ENCODE measurements at places on chromosomes 2 and 18.

DNA sequence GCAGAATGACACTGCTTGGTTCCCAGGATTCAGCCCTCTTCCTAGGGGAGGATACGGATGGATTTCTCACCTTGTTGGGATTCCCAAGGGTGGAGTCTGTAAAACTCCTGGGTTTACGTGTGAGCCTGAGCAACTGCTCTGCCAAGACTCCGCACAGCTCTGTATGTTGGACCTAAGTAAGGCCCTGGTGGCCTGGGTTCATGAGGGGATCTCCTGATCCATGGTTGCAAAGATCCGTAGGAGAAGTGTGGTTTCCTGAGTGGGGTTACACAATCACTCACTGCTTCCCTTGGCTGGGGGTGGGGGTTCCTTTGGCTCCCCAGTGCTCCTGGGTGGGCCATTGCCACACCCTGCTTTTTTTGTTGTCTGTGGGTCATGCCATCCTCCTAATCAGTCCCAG lies 37.7 kb downstream of the ANKRD12 start:
- DNase-seq: no peak

DNA sequence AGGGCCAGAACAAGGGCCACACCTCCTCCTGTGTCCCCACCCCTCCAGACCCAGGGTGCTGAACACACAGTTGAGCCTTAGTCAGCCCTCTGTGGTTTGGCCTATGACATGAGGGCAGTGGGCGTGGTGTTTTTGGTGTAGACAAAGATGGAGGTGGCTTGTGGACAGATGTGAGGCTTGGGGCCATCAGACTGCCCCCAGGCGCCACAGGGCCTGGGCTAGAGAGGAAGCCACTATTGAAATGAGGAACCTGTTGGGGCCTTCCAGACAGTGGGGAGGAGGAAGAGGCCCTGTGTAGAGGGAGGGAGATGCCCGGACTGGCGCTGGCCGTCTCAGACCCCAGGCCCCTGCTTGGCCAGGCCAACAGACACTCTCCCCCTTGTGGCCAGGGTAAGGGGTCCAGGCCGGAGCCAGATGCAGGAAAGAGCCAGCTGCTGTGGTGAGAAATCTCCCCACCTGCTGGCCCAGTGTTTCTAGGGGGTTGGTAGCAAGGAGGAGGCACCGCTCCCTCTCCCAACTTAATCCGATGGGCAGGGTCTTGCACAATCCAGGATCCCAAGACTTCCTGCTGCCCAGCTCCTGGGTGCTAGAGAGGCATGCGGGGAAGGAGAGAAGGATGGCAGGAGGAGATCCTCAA lies 53.8 kb downstream of the SMAD7 start:
- DNase-seq: peak; percentile 87

DNA sequence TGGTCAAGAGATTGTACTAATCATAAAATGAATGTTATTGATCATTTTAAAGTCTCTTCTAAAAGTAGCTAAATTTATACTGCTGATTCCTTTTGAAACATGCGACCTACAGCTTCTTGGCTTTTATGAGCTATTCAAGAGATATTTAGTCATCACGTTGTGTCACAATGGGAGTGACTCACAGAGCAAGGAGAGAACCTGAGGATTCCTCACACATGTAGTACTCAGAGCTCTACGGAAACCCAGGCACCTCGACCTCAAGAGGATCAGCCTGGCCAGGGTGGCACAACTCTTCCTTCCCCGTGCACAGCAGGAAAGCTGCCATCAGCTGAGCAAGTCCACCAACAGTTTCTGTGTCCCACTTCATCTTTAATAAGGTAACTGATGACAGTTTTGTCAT lies at the start of gene DHRS9:
TSS of gene DHRS9 (plus strand) at position 223 of the 400 bp plus-strand sequence. CDS start 12,019 bp downstream, outside the sequence.
- DNase-seq: peak; percentile 77

GRCh38 chr18:21444465-21445212 lies 155.9 kb downstream of the ESCO1 start:
- DNase-seq: no peak

- no peak for DNase-seq
Measured at GRCh38 chr2:207408086-207408794, 121.5 kb upstream of the CREB1 start.

DNA sequence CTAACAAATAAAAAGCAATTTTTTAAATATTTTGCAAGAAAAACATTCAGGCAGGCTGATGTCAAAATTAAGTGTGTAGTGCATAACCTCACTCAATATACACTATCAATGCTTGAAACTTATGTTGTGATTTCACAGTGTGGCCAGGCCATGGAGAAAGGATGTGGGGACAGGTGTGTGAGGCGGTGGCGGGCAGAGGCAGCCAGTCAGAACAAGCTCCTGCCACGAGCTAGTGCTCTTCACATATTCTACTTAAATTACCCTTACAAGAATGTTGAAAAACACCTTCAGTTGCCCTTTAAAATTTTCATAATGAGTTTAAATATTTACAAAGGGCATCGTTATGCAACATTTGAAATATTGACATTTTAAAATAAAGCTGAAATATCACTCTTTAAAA lies 43.2 kb downstream of the CYB5A start:
- DNase-seq: no peak

DNA sequence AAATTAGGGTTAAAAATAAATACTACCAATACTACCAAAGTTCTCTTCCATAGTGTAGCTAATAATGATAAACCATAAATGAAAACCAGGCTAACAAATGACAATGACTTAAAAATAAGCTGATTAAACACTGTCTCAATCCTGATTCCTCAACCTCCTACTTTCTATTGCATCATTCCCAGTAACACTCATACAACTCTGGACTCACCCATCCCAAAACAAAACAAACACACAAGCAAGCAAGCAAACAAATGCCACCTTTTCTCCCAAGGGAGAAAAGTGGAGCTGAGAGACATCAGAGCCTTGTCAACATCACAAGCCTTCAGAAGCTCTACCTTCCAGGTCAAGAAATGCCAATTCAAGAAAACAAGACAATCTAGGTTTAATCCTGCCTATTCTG lies 620.7 kb downstream of the NYAP2 start:
- DNase-seq: no peak

GRCh38 chr2:114550895-114551793 lies 108.7 kb downstream of the DPP10 start:
- no peak for DNase-seq

DNA sequence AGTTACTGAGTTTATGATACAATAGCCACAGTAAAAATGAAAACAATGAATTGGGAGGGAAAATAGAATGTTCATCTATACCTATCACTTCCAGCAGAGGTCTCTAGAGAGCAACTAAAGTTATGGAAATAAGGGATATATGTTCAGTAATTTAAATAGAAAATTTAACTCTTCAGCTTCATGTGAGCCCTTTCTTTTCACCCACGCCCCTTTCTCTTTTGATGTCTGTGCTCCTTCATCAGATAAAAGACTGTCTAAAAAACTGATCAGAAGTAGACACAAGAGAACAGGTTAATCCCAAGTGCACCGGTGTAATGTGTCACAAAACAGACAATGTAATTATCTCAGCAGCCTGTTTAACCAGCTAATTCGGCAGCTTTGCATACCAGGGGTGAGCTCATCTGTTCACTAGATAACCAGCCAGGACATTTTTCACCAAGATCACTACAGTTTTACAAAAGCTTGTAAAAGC lies 238.5 kb upstream of the ERBB4 start:
- DNase-seq: no peak

GRCh38 chr2:127531221-127531648 lies 4.2 kb upstream of the MYO7B start:
- DNase-seq: no peak

DNA sequence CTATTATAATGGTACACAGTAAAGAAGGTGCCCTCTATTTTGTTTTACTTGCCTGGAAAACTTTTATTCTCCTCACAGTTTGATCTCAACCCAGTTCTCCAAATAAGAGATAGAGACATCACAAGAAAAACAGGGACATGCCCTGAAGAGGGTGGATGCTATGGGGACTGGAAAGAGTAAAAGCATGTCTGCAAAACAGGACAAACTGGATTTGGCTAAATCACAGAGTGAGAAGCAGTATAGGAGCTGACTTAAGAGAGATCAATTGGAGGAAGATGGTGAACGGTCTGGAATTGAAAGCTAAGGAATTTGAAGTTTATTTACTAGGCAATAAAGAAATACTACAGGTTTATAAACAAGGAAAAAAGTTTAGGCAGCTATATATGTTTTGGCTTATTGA lies 33.0 kb downstream of the SP140L start:
- DNase-seq: no peak

DNA sequence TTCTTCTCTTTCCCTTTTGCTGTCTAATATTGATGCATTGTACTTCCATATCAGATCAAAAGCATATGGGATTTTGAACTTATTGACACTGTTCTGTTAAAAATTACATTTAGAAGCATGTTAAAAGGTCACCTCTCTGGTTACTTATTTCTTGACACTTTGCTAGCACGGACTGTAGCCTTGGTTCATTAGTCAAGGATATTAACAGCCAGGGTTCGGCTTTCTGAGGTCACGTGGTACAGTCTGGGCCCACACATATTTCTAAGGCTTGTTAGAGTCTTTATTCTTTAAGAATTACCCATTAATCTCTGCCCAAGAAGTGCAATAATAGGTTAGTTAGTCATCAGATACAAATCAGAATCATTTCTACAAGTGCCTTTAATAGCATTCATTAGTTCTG lies 1035.8 kb upstream of the FANCL start:
- no peak for DNase-seq

GRCh38 chr2:145851730-145852129 lies 1331.8 kb upstream of the ZEB2 start:
- no peak for DNase-seq

- DNase-seq: no peak
Measured at GRCh38 chr2:25666218-25666617, 7.2 kb downstream of the DTNB start.
